Activated CD4-positive, alpha-beta T cell treated with anti-CD3 and anti-CD28 coated beads, Interleukin-2, amount 10 ng/mL, durations not matched to agents 24 days and 14 days (primary cell): ENCODE measurements at places on chromosomes 5 and 9. TPM values are rescaled to one million over a fixed set of nuclear protein-coding genes. Genes with fewer than 3 reads are reported as not detected.

DNA sequence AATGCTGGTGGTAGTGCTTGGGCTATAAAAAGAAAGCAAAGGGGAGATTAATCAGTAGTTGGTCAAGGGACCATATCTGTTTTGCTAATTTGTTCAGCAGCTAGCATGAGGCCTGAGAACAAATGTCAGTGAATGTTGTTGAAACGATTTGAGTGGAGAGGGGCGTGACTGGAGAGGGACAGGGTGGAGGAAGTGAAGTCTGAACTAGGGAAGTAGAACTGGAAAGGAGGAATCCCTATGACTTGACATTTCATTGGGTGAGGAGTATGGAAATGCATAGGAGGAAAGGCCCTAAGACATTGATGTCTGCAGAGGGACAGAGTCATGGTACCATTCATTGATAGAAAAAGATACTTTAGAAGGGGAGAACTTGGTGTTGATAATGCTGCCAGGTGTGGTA is 19.7 kb downstream of the TLE4 start:
- no peak overlapping the region for H3K4me3 ChIP-seq
- no peak overlapping the region for H3K27ac ChIP-seq

Gene IL5
- 7.0 and 7.1 TPM in 2 replicates for total RNA-seq

GRCh38 chr9:35110327-35110761 is 5.3 kb downstream of the ATOSB start:
- H3K27ac ChIP-seq: no peak overlapping the region
- peaks cover 10% of the 10 kb centered on the region for H3K36me3 ChIP-seq
- H3K27me3 ChIP-seq: no peaks in the 10 kb centered on the region
- peak overlapping the region; percentile 71 for H3K4me3 ChIP-seq

Gene DDX4
- total RNA-seq: 0.19 and 0.40 TPM in 2 replicates

DNA sequence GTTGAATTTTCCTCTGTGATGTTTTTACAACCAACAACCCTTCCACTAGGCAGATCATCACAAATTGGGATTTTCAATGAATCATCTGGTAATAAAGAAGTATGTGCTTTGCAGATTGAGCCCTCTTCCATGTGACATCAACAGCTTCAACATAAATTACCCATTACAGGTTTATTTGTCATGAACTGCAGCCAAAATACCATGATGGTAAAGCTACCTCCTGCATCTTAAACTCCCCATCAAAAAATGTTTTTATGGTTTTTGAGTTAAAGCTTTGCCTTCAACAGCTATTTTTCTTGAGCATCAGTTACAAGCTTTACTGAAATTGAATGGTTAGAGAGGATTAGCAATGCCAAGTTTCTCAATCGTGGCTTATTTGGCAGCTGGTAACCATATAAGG is 211.4 kb upstream of the TUSC1 start:
- DNase-seq: no peak
- no peaks in the 10 kb centered on the region for H3K36me3 ChIP-seq
- no peaks in the 10 kb centered on the region for H3K27me3 ChIP-seq

DNA sequence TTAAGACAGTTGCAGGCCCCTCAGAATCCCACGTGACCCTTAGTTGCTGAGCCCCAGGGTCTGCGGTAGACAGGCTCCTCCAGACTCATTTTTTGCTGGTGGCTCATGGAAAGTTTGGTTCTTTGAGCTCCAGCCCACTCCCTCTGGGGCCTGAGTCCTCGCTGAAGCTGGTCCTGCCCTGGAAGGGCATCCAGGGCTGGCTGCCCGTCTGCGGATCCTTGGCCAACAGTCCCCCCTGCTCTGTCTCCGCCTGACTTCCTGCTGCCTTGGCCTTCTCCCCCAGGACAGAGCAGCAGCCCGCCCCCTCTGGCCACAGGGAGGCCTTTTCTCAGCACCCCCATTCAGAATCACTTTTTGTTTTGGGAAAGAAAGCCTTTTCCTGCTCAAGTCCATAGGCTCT is 24.4 kb downstream of the SLC6A7 start:
- no peak for DNase-seq
- H3K27me3 ChIP-seq: peaks cover 8% of the 10 kb centered on the region
- H3K27ac ChIP-seq: no peak overlapping the region

Gene RAD23B
- total RNA-seq: 148 and 150 TPM in 2 replicates

DNA sequence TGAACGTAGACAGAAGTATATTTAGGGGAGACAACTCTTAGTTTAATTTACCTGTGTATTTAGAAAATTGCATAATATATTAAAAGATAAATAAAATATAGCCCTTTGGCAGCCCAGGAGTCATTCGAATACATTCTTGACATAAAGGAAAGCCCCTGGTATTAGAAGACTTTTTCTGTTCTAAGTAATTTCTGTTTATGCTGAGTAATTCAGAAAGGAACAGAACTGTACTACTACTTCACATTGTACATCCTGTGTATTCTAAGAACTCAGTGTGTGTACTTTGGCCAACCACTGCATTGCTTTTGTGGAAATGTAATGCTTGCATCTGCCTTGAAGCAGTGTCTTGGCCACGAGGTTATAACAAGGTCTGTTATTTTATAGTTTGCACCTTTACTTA is 136.4 kb downstream of the KDM4C start:
- peak overlapping the region; percentile 57 for H3K4me3 ChIP-seq
- peak; percentile 76 for DNase-seq
- peak overlapping the region; percentile 69 for H3K27ac ChIP-seq
- H3K27me3 ChIP-seq: no peaks in the 10 kb centered on the region
- peaks cover 53% of the 10 kb centered on the region for H3K36me3 ChIP-seq

- H3K4me1 ChIP-seq: no peaks in the 10 kb centered on the region
- no peaks in the 10 kb centered on the region for H3K36me3 ChIP-seq
- DNase-seq: no peak
- peaks cover 2% of the 10 kb centered on the region for H3K27me3 ChIP-seq
- H3K27ac ChIP-seq: no peak overlapping the region
These were observed 86.9 kb upstream of the SH3PXD2B start for GRCh38 chr5:172541099-172541772.

Gene GPR151
- total RNA-seq: not detected in 2 replicates

GRCh38 chr5:127085371-127085770 is 12.1 kb upstream of the C5orf63 start:
- peaks cover 11% of the 10 kb centered on the region for H3K27me3 ChIP-seq
- H3K27ac ChIP-seq: no peak overlapping the region
- H3K4me1 ChIP-seq: peaks cover 8% of the 10 kb centered on the region
- H3K36me3 ChIP-seq: no peaks in the 10 kb centered on the region

DNA sequence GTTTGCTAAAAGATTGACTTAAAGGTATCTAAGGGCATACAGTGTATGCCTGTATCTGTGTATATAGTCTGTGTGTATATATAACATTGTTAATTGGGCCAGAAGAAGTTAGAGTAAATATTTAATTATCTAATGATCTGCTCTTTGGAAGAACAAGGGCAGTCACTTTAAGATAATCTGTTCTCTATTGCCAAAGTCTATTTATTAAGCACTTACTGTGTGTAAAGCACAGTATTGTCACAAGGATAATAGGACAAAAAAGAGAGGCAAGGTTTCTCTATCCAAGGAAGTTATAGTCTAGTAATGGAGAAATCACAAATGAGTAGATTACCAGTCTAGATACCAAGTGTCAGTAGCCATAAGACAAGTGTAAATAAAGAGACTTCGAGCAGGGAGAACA is 51.5 kb downstream of the SV2C start:
- H3K27me3 ChIP-seq: peaks cover 44% of the 10 kb centered on the region
- no peak for DNase-seq
- no peaks in the 10 kb centered on the region for H3K4me1 ChIP-seq
- no peak overlapping the region for H3K4me3 ChIP-seq
- H3K36me3 ChIP-seq: no peaks in the 10 kb centered on the region

Gene OR1J2
- not detected in 2 replicates for total RNA-seq
